Stimulated activated CD4-positive, alpha-beta T cell treated with anti-CD3 and anti-CD28 coated beads, Interleukin-4, amount 100 ng/mL, for 4 hours (primary cell): ENCODE measurements at places on chromosomes 5 and 9.

- no peak for DNase-seq
Measured at GRCh38 chr9:123727332-123727731, 202.6 kb downstream of the DENND1A start.

DNA sequence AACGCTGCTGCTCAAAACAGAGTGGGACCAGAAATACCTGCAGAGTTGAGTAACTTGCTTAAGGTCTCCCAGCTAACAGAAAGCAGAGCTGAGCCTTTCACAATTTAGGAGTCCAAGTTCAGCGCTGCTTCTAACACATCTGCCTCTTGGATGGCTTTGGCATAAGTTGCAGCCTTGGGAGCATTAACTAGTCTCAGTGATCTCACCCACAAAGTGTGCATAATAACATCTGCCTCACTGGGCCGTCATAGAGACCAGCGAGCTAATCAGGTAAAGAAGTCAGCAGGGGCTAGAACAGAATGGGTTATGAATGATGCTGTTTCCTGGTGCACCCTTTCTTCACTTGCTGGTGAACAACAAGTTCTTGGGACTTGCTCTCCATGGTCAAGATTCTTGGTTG is 36.5 kb downstream of the WWC1 start:
- DNase-seq = no peak

DNA sequence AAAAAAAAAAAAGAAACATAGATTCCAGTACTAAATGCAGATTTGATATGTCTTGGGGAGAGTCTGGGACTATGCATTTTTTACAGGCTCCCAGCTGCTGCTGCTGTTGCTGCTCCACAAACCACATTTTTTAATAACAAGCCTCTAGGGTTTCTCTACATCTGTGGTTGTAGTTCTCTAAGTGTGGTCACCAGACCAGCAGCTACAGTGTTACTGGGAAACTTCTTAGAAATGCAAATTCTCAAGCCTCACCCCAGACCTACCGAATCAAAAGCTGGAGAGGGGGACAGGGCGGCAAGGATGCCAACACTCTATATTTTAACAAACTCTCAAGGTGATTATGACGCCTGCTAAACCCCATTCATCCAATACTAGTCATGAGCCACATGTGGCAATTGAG is 293.4 kb upstream of the PTGER4 start:
- no peak for DNase-seq

- DNase-seq = no peak
Measured at GRCh38 chr5:77569409-77569808, 69.1 kb downstream of the OTP start.

- DNase-seq = no peak
Measured at GRCh38 chr9:120490888-120491595, 88.9 kb downstream of the CDK5RAP2 start.

GRCh38 chr9:33988219-33988890 is 60.3 kb downstream of the UBAP2 start:
- DNase-seq = peak; percentile 29

DNA sequence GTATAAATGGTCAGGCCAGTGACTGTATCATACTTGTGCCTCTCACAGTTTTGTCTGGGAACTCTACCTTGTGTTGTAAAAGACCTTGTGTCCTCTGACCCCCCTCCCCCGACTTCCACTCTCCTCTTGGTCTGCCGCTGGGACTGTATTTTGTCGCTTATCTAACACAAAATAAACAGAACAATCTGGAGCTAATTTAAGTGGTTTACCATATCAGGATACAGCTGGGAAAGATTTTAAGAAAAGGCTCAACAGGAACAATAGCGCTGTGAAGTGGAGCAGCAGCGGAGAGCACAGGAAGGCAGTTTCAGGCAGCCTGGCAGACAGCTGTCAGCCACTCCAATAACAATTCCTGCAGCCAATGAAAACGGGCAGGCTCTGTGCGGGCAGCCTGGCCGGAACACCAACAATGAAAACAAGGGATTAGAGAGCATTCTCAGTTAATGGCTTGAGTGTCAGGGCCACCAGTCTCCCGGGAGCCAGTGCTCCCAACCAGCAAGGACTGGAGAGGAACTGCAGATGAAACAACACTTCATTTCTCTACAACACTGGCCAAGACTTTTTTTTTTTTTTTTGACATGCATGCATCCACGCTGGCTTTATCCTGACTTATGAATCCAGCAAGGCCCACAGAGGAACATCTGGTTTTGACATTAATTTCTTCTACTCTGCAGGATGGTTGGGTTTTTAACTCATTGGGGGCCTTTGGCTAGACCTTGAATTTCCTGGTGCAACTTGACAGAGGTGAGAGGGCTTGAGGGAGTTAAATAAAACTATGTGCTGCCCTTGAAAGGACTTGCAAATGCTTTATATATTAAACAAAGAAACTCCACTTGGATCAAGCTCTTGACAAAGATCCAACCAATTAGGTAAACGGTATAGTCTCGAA is 76.7 kb downstream of the ARSB start:
- DNase-seq = no peak

DNA sequence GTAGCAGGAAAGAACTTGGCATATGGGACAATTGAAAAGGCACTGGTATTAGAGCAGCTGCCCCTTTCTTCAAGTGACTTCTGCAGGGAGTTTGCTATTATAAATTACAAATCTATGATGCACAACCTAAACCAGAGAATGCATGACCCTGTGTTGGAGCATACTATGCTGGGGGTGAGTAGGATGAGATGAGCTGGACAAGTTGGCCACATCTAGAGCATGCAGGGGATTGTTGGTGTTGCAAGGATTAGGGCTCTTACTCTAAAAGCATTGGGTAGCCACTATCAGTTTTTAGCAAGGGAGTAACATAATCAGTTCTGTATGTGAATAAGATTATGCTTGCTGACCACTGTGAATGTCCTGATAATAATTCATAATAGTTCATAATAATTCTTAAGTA is 186.7 kb downstream of the KIAA0825 start:
- DNase-seq = no peak

DNA sequence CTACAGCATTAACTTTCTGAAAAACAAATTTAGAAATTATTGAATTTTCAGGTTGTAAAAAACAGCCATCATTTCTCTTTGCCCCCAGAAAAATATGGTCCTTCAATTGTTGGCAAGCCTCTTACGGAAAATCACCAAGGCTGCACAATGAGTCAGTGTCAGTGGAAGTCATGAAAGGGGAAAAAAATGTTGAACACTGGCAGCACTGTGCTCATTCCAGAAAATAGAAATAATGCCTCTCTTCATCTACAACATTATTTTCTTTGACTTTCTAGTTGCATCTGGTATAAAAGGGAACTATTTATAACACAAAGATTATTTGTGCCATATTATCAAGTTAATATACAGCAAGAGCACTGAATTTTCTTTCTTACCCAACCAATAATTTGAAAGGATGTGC is 26.7 kb upstream of the STK32A start:
- DNase-seq = no peak

DNA sequence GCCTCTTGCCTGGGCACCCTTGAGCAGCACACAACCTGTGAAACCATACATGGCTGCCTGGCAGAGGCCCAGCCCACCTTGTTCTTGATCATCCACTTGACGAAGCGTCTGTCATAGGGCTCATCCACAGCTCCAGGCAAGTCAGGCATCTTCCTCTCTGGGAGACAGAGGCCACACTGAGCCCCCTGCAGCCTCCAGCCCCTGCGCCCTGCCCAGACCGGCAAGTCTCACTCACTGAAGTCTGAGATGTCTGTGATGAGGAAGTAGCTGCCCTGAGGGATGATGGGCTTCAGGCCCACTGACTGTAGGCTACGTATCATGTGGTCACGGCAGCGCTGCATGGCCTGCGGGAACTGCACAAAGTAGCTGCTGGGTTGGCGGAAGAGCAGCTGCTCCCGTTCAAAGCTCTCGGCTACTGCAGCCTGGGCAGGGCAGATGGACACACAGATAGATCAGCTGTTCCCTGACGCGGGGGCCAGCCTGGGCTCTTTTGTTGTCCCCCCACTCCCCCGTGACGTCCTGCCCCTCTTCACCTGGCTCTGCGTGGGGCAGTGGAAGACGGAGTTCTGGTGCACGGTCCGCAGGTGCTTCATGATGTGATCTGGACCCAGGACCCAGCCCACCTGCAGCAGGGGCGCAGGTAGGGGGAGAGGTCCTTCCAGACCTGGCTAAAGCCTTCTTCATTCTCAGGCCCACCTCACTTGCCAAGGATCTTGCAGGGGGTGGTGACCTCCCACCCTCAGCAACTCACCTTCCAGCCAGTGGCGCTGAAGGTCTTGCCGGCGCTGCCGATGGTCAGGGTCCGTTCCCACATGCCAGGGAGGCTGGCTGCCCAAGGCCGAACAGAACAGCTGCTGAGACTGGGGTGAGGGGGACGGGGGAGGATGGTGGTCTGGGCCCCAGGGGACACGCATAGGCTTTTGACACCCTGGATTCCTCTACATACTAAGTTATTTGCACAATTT is 5.9 kb upstream of the SPOUT1 start:
- DNase-seq = no peak

- no peak for DNase-seq
Measured at GRCh38 chr9:128593856-128594255, 41.5 kb downstream of the SPTAN1 start.
